Foreskin fibroblast (primary cell): ENCODE measurements at places on chromosomes 13 and 19.

DNA sequence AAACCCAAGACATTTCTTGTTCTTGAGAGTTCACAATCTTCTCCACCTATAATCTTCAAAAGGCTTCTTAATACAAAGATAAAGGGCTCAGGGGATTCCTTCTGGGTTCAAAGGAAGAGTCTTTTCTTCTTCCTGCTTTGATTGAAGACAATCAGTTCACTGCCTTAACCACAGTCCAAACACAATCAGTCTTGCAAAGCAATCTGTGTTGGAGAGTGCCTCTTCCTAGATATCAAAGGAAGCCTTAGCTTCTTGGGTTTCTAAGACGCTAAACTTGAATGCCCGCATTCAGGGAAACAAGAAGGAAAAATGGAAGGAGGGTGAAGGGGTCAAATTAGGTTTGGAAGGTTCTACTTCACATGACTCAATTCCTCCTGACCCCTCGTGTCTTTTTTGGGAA lies 27.2 kb downstream of the RANBP3 start:
- no peak for DNase-seq

- DNase-seq: no peak
Measured at GRCh38 chr13:110961959-110962358, 47.1 kb upstream of the ANKRD10 start.

- no peak for DNase-seq
Measured at GRCh38 chr13:91372911-91373310, 25.4 kb downstream of the MIR17HG start.

GRCh38 chr19:3224346-3225168 lies at the start of gene CELF5:
Gene CELF5, plus strand, starts transcription at chr19:3224661. Its CDS starts 79 bp downstream, at chr19:3224740.
- DNase-seq: peak; percentile 67

DNA sequence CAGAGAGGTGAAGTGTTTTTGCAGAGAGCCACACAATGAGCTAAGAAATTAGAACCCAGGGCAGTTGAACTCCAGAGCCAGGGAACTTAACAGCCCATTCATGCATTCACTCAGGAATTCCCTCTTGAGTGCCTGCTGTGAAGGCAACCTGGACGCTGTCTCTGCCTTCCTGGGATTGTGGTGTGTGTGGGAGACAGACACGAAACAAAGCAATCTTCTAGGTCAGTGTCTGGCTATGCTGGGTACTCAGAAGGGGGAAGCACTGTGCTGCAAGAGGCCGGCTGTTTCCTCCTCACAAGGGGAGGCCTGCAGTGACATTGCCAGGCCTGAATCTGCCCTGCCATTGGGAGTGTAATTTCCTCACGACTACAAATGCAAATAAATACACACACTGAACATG lies 9.7 kb downstream of the BCKDHA start:
- DNase-seq: no peak

DNA sequence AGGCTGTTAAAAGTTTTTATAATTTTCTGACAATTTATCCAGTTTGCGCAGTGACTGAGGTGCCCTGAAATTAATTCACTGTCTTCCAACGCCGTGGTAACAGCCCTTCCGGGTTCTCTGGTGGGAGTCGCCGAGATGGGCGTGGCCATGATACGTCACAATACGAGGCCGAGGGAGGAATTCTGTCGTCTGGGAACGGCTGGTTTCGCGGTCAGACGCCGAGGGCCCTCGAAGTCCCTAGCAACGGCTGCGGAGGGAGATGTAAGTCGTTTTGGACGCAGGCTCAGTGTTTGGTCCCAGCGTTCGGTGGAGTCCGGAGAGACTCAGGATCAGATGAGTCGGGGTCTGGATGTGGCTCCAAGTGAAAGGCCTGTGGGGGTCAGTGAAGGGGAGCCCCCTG lies 21.7 kb downstream of the ZNF613 start:
- peak; percentile 84 for DNase-seq

GRCh38 chr13:101127741-101128353 lies 288.5 kb downstream of the NALCN start:
- DNase-seq: no peak

- peak; percentile 75 for DNase-seq
Measured at GRCh38 chr13:97328222-97328790, 105.7 kb upstream of the RAP2A start.

GRCh38 chr13:43227721-43228120 lies 204.3 kb downstream of the DNAJC15 start:
- DNase-seq: no peak
